Midbrain (tissue), 1 donor: ENCODE measurements at places on chromosomes 2 and 18.

- peak; percentile 88 for DNase-seq
Measured at GRCh38 chr18:42114310-42114943, 159.4 kb downstream of the PIK3C3 start.

- peak; percentile 65 for DNase-seq
Measured at GRCh38 chr2:30026091-30027055, 105.0 kb upstream of the ALK start.

GRCh38 chr2:211162911-211163310 lies 606.5 kb downstream of the CPS1 start:
- DNase-seq = no peak

GRCh38 chr2:191638802-191639172 lies 39.1 kb upstream of the NABP1 start:
- no peak for DNase-seq

GRCh38 chr2:86396291-86396785 lies 44.8 kb upstream of the KDM3A start:
- DNase-seq = peak; percentile 61
